BE2C (cell line): ENCODE measurements at places on chromosomes 3 and 15.

- no peak for DNase-seq
Observed at GRCh38 chr3:54849360-54849759, 78.5 kb downstream of the LRTM1 start.

DNA sequence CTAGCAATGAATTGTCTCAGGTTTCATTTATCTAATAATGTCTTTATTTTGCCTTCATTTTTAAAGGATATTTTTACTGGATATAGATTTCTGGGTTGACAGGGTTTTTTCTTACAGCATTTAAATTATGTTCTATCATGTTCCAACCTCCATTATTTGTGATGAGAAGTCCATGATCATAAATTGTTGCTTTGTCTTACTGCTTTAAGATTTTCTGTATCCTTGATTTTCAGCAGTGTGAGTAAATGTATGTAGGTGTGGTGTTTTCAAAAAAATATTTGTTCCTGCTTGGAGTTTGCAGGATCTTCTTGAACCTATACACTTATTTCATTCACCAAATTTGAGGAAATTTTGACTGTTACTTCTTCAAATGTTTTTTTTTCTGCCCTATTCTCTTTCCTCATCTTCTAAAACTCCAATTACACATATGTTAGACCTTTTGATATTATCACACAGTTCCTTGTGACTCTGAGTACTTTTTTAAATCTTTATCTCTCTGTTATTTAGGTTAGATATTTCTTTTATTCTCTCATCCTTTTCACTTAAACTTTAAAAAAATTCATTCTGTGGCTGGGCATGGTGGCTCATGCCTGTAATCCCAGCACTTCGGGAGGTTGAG lies 43.7 kb upstream of the SELENOK start:
- DNase-seq = no peak

DNA sequence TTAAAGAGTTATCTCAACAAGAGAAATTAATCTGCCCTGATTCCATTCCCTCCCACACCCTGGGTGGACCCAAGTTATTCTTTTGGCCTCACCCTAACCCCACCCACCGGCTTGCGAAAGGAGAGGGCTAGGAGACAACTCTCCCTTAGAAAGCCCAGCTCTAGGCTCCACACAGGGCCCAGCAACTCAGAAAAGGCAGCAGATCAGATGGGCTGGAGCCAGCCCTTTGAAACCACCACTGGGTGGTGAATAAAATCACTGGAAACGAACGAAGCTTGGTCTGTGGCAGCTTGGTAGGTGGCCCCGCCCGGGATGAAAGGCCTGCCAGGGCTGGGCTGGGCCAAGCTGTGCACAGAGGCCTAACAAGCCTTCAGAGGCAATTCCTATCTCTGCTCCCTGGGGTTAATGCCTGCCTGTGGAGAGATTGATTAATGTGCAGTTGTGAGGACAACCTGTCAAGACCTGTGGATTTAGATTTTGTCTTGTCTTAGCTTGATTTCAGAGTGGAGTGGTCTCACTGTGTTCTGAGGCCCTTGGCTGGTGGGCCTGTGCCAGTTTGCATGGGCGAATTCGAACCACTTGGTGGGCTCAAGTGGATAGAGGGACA lies 38.8 kb downstream of the BHLHE40 start:
- no peak for DNase-seq

DNA sequence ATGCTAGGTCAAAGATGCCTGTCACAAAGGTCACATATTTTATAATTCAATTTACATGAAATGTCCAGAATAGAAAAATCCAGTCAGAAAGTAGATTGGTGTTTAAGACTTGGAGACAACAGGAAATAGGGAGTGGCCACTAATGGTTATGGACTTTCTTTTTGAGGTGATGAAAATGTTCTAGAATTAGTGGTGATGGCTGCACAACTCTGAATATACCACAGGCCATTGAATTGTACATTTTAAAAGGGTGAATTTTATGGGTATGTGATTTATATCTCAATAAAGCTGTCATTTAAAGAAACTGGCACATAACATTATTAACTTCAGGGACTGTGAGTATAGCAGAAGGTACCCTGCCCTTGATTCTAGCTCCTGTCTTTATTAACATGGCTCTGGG lies 15.8 kb downstream of the SPG11 start:
- no peak for DNase-seq

DNA sequence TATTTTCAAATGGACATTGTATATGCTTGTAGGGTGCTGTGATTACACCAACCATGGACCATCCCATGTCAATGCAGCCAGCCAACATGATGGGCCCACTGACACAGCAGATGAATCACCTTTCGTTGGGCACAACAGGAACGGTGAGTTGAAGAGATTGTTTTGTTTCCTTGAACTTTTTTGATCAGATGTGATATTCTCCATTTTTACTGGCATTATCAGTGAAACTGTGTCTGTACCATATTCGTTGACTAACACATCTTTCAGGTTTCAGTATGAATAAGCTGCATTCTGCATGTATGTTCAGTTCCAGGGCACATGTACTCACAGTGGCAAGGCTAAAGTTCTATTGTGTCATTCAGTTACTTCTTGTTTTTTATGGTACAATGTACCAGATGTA lies 655.2 kb downstream of the RBMS3 start:
- DNase-seq = no peak

DNA sequence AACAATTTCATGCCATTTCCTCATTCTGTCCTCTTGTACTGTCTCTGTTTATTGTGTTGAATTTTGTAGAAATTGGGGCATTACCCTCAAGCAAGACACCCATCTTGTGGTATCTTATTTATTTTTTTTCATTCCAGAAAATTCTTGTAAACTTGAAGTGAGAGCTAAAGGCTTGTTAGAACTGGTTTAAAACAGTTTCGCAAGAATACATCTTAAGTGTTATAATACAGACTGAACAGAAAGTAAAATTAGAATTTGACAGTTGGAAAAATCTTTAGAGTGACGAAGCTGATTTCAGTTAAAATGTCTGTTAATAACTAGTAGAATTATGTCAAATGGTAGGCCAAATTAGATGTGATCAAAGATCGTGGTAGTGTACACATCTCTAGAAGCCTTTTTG lies 26.9 kb downstream of the RNF13 start:
- no peak for DNase-seq

GRCh38 chr3:141529717-141530414 lies 43.0 kb downstream of the RASA2 start:
- DNase-seq = no peak

DNA sequence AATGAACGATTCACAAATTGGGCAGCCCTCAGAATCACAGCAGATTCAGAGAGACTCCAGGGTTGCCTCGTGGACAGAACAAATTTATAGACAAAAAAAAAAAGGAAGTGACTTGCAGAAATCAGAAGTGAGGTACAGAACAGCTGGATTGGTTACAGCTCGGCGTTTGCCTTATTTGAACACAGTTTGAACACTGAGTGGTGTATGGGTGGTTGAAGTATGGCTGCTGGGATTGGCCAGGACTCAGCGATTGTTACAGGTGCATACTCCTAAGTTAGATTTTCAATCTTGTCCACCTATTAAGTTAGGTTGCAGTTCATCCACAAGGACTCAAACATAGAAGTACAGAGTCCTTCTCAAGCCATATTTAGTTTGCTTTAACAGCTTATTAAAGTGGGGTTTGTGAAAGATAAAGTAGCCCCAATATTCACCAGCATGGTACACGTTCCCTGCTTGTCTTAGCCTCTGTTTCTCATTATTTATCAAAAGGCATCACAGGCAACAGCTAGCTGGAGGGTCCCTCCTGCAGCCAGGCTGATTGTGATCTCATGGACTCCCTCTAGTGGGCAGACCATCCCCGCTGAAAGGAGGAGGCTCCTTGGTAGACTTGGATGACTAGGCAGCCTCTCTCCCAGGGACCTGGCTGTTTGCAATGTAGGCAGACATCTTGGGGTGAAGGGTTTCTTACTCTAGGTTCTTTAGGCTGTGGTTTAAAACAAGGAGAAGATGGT lies 17.6 kb upstream of the ALDH1L1 start:
- DNase-seq = peak; percentile 77

GRCh38 chr3:8506571-8507061 lies 5.0 kb downstream of the LMCD1 start:
- no peak for DNase-seq

DNA sequence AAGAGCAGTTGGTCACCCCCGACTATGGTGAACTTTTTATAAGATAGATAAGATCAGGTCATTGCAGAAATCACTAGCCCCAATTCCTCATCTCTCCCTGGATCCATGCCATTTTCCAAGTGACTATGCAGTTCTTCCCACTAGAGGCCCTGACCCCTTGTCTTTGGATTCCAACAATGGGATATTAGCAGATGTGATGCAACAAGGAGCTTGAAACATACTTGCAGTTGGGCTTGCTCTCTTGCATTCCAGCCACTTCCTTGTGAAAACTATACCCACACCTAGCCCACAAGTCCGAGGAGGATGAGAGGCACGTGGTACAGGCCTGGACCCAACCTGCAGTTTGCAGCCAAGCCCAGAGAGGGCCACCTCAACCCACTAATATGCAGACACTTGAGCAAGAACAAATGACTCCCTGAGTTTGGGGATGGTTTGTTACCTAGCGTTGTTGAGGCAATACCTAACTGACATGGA lies 60.6 kb downstream of the SUCLG2 start:
- DNase-seq = peak; percentile 9

DNA sequence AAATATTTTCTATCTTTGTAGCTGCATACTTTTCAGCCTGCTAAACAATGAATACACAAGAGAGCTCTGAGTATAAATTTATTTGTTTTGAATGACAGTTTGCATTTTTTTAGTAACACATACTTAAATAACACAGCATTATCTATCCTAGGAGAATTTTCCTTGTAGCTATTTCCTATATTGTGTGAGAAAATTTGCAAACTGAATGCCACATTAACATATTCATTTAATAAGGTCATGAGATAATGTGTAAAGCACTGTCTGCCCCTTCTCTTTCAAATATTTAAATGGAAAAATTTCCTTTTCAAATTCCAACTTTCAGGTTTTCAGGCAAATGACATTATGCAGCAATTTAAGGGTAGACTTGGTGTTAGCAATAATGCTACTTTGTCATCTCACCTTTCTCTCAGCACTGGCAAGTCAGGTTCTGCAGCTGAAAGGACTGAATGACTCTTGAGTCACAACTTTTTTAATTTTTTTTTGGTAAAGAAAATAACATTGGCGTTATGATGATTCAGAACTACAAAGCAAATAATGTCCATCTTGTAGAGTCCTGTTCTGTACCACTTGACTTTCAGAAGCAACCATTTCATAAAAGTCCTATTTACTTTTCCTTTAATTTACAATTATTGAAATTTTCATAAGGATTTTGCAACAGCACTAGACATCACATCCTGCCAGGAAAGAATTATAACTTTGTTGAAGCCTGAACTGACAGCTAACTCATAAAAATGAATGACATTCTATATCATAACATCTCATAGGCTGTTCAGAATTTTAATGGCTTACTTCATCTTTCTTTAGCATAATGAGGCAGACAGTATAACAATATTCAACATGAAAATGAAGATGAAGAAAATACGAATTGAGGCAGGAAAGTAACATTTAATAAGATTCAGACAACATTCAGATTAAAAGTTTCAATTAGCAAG lies 681.6 kb upstream of the SEMA6D start:
- no peak for DNase-seq

DNA sequence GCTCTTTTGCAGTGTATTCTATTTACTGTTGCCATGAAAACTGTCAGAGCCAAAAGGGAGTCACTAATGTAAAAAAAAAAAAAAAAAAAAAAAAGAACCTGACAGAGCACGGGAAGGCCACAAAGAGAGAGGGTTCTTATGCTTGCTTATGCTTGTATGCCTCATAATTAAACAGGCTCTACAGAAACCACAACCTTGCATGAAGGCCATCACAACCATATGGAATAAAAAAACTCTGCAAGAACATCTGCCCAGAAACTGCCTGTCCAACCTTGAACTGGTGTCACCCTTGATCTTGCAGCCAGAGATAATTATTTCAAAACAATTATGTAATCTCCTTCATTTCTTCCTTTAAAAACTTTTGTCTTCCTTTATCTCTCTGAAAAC lies 50.1 kb downstream of the CFAP20DC start:
- DNase-seq = no peak

DNA sequence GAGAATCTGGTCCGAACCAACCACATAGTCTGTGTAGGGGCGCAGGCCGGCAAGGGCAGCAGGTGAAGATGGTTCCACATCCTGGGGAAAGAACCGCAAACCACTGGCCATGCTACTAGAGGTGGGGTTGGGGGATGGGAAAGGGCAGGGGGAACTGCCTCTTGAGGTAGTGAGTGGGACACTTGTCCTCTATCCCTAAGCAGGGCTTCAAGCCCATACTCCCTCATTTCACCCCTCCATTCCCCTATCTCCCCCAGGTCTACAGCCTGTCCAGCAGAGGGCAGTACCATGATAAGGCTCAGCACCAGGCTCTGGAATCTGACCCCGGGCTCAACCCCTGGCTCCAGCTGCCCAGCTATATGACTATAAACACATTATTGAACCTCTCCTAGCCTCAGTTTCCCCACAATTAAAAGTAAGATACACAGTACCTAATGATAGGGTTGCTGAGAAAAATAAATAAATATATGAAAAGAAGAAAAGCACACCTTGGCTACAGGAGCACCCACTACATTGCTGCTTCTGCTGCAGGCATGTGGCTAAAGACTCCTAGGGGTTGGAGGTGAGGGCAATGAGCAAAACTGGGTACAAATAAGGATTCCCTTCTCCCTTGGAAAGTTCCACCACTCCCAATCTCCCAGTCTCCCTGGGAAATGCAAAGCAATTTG lies 6.3 kb downstream of the GORASP1 start:
- DNase-seq = peak; percentile 28

DNA sequence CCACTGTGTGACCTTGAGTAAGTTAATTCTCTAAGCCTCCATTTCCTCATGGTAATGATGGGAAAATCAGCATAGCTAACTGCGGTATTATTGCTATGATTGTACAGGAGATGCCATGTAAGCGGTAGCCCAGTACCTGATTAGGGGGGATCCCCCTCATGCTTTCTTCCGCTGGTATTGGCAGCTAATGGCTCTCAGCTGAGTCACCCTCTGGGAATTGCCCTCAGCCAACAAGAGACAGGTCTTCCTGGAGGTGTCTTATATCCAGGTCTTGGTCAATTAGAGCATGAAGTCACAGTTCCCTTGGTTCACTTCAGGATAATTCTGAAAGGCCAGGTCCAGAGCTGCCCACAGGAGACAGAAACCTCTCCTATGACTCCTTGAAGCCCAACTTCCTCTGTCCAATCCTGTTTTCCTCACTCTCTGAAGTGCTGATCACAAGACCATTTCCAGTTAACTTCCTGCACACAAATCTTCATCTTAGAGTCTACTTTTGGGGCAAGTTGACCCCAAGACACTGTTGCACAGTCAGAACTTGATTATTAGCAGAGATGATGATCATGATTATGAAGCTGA lies 724.7 kb upstream of the ZNF385D start:
- DNase-seq = no peak

GRCh38 chr15:40217166-40217824 lies 21.6 kb upstream of the PAK6 start:
- DNase-seq = peak; percentile 58

GRCh38 chr3:60792249-60792852 lies 458.9 kb downstream of the FHIT start:
- no peak for DNase-seq
